ENCODE measurements at places on chromosomes 4 and X. TPM values are rescaled to one million over a fixed set of nuclear protein-coding genes. Genes with fewer than 3 reads are reported as not detected.

The GYPE gene
- total RNA-seq, result 0.50 TPM

The GSX2 gene
- not detected for total RNA-seq

The MID1 gene
- total RNA-seq, result 21.5 TPM

The TLL1 gene
- total RNA-seq, result 0.31 TPM

The DMRTC1B gene
- total RNA-seq, result not detected

The DOK7 gene
- not detected for total RNA-seq

The TCP11X2 gene
- total RNA-seq, result not detected

The TACR3 gene
- total RNA-seq, result not detected

The MEPE gene
- total RNA-seq, result not detected

The KIT gene
- 2.6 TPM for total RNA-seq

The NPNT gene
- total RNA-seq, result 0.29 TPM

The FHDC1 gene
- 0.06 TPM for total RNA-seq

The CT55 gene
- total RNA-seq, result not detected

The CITED1 gene
- not detected for total RNA-seq

The WAS gene
- total RNA-seq, result 1.1 TPM

The TMEM131L gene
- 6.3 TPM for total RNA-seq

The KDR gene
- total RNA-seq, result 6.9 TPM

The ERAS gene
- total RNA-seq, result not detected

The TCEANC gene
- total RNA-seq, result 1.9 TPM

The TLR10 gene
- not detected for total RNA-seq

The STK32B gene
- 1.7 TPM for total RNA-seq

The TEX13B gene
- total RNA-seq, result not detected

The CAPN6 gene
- not detected for total RNA-seq

The IL2RG gene
- not detected for total RNA-seq

The ATP8A1 gene
- 2.1 TPM for total RNA-seq

The CXCR3 gene
- not detected for total RNA-seq

The FGFR3 gene
- 0.24 TPM for total RNA-seq

The RTL9 gene
- total RNA-seq, result 0.06 TPM

The PFKFB1 gene
- total RNA-seq, result not detected

The GAGE1 gene
- total RNA-seq, result not detected

The CD38 gene
- 0.12 TPM for total RNA-seq

The ZNF157 gene
- total RNA-seq, result not detected

The PF4V1 gene
- 2.6 TPM for total RNA-seq

The KIAA1210 gene
- total RNA-seq, result not detected

The EREG gene
- 0.54 TPM for total RNA-seq

The HAUS7 gene
- total RNA-seq, result 16.8 TPM

The TMPRSS11F gene
- not detected for total RNA-seq

The ETDB gene
- total RNA-seq, result not detected

The FAM184B gene
- not detected for total RNA-seq

The CT45A3 gene
- not detected for total RNA-seq

The GPRASP2 gene
- total RNA-seq, result 10.9 TPM

The RAB9B gene
- 1.7 TPM for total RNA-seq

The HPGD gene
- total RNA-seq, result not detected

The CLDN2 gene
- not detected for total RNA-seq

The CC2D2A gene
- 34.0 TPM for total RNA-seq

The CT45A10 gene
- total RNA-seq, result not detected

The GAGE2A gene
- total RNA-seq, result not detected

The RIBC1 gene
- total RNA-seq, result 0.19 TPM

The ADH1A gene
- not detected for total RNA-seq

The SOWAHB gene
- not detected for total RNA-seq

The NPY2R gene
- total RNA-seq, result 0.19 TPM

The MAB21L2 gene
- total RNA-seq, result not detected

The IL1RAPL1 gene
- total RNA-seq, result 0.06 TPM

The GPR173 gene
- 2.6 TPM for total RNA-seq

The HTN3 gene
- total RNA-seq, result not detected

The HTN1 gene
- total RNA-seq, result not detected
